Activated T-cell treated with anti-CD3 and anti-CD28 coated beads, Interleukin-2, amount 50 U/mL, for 4 hours (primary cell): ENCODE measurements at places on chromosomes 2 and 18. TPM values are rescaled to one million over a fixed set of nuclear protein-coding genes. Genes with fewer than 3 reads are reported as not detected.

DNA sequence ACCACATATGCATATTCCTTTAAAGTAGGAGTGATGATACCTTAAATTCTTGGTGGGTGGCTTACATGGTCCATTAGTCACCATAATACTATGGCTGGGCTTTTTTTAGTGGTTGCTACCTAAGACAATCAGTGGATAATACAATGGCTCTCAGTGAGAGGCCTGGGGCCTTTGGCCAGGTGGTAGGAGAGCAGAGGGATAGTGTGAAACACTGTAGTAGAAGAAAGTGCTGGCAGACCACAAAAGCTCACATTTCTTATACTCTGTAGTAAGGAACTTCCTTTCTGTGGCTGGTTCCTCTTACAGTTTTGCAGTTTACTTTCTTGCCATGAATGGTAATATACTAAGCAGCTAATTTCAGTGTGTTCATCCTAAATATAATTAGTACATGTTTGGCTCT lies 583.5 kb downstream of the XIRP2 start:
- DNase-seq: no peak

POLR1A gene
- 81.4 TPM for total RNA-seq

SOS1 gene
- total RNA-seq: 31.5 TPM

DNA sequence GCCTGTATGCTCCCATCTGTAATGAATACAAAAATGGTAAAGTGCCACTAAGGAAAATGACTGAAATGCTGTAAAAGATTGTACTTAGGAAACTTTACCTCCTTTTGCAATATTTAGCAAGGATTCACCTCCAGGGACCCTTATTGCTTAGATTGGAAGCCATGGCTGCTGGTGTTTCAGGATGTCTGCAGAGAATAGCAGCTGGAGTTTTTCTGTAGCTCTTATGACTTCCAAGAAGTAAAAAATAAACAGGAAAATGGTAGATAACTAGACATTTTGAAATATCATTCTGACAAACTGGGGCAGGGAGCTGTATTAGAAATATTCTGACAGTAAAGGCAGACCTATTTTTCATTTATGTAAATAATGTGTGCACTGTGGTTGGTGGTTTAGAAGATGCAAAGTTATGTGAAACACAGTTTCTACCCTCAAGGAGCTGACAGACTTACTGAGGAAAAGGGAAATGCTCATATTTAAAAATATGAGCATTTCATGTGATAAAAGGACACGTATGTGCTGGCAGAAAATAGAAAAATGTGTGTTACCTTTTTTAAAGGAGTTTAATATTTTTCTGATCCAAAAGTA lies 224.9 kb upstream of the BOD1L2 start:
- no peak for DNase-seq

DNA sequence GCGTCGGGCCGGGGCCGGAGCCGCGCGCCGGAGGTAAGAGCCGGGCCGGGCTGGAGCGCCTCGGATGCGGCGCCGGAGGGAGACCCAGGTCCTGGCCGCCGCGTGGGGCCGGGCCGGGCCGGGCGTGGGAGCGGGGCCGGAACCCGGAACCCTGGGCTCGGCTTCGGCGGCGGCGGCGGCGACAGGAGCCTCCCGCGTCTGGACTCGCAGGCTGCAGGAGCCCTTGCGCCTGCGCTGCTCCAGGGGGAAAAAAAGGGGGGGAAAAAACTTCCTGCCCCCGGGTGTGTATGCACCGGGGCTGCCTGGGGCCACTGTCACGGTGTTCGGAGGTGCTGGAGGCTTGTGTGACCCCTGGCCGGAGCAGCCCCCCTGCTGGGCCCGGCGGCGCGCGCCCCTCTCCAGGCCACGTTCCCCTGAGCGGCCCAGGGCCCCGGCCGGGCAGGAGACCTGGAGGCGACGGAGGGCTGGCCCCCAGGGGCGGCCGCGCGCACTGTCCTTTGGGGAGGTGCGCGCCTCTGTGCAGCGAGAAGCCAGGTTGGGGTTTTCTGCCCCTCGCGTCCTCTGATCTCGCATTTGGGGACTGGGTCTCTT lies 864 bp downstream of the KLHL29 start:
- no peak for DNase-seq

MYCN gene
- total RNA-seq: 0.40 TPM

GRCh38 chr2:185780890-185781289 lies 42.3 kb downstream of the FSIP2 start:
- no peak for DNase-seq

DNA sequence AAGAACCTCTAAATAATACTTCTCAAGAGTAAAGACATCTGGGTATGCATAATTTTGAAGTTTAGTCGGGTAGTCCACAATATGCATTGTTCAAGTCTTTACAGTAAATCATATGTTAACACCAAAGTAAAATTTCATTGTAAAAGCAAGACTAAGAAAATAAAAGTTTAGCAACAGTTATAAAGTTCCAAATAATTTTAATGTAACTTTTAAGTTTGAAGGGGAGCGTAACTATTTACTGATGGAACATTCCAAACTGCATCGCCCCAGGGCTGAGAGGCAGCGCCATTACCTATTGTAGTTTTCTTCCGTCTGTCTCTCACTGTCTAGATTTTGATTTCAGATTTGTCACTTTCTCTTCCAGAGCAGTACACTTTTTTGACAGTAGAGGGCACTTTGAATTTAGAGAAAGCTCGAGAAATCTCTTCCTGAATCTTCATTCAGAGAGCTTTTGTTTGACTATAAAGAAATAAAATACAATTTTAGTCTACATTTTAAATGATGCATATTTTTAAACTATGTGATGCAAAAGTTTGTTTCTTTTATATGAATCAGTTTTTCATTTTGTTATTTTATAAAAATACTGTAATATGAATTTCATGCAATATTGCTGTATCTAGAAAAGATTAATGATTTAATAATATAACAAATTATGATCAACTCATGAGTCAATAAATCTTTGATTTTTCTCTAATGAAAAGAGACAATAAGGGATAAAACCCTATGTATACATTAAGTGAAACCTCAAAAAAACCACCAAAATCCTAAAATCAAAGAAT lies 389.8 kb downstream of the FIGN start:
- DNase-seq: no peak

DNA sequence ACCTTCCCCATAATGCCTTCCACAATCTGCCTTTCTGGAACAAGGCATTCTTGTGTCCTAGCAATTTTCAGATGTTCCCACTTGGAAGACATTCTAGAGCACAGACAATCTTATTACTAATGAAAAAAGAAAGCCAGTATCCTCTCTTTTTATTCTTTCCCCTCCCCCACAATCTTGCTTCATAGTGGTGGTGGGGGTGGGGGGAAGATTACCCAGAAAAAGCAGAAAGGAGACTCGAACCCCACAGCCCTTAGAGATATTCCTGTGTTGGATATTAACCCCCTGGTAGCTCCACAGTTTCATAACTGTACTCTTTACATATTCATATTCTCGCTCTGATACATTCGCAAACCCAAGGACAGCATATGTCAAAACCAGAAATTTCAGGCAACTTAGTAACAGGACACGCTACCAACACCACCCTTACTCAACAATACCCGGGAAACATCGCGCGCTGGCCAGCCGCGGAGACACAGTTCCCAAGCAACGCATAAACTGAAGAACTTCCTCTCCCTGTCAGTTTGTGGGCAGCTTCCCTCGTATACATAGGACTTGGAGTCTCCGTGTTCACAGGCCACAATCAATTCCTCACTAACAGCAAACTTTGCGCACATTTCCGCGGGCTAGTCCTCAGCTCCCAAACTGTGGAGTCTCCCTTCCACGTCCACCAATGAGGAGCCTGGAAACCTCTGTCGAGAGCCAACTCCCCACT lies 793 bp downstream of the NR4A2 start:
- DNase-seq: no peak

DNA sequence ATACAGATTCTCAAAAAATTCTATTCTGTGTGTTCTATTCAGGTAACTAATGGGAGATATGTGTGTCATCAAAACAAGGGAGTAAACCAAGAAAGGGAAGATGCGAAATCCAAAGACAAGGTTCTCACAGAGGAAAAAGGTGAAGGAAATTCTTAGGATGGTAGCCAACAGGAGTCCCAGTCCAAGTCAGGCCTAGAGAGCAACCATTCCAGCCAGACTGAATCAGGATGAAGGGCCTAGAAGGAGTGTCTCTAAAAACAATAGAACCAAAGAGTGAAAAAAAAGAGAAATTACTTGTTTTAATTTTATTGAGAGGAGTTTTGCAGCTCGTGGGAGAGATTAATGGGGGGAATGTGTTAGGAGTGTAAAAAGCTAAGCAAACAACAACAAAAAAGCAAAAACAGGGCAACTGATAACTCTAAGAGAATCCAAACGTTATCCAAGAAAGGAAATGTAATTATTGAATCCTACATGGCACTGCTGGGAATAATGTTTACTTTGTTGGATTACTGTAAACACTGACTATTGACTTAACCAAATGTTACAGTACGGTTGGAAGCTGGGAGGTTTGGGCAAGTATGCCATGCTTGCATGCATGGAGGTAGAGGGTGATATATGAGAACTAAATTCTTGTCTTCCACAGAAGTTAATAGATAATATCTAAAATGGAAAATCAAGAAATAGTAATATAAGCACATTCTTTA lies 12.3 kb downstream of the MAP3K20 start:
- no peak for DNase-seq

RTP5 gene
- total RNA-seq: 0.14 TPM
